ENCODE measurements at places on chromosomes 2 and 18.

GRCh38 chr2:121427187-121427689 is 103.4 kb upstream of the RNU4ATAC start:
- no peak for DNase-seq

- no peak for DNase-seq
These were observed 1.3 kb upstream of the PPM1B start for GRCh38 chr2:44167311-44167907.

DNA sequence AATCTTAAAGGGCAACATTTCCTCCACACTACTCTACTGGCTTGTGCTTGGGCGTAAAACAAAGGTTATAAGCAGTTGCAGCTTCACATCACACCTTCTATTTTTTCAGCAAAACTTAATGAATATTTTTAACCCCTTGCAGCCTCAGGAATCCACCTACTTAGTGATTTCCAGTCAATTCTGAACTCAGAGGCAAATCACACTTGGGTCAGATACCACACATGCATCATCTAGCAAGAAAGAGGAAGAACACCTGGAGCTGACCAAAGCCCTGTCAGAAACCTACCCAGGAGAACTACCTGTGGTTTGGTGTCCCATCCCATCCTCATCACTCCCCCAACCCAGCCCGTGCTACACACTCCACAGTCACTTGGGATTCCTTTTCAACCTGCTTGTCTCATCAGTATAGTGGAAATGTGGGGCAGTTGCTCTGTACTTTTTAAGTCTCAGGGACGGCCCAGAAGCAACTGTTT is 25.5 kb downstream of the PIAS2 start:
- no peak for DNase-seq

GRCh38 chr2:74584088-74584645 is 29.6 kb downstream of the DOK1 start:
- DNase-seq: no peak

DNA sequence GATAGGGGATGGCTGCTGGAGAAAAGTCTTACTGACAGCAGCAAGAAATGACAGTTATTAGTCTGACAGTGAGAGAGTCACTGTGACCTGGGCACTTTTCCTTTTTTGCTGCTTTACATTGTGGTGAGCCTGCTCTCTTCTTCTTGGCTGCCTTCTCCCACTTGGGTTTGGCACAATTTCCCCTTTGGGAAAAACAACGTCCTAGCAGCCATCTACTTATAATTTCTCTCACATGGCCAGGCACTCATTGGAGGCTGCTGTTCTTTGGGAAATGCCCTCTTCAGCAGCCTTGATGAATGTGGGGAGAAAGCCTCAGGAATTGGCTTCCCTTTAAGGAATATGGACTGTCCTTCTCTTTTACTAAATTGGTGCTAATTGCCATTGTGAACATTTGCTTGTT is 60.4 kb upstream of the SLC1A4 start:
- no peak for DNase-seq

GRCh38 chr18:64717026-64717425 is 568.1 kb upstream of the LINC00305 start:
- no peak for DNase-seq

DNA sequence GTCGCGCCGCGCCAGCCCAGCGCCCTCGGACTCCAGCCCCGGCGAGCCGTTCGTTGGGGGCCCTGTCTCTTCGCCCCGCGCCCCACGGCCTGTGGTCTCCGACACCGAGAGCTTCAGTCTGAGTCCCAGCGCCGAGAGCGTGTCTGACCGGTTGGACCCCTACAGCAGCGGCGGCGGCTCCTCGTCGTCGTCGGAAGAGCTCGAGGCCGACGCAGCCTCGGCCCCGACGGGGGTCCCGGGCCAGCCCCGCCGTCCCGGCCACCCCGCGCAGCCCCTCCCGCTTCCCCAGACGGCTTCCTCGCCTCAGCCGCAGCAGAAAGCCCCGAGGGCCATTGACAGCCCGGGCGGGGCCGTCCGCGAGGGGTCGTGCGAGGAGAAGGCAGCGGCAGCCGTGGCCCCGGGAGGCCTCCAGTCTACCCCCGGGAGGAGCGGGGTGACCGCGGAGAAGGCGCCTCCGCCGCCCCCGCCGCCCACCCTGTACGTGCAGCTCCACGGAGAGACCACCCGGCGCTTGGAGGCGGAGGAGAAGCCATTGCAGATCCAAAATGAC is 1.4 kb downstream of the PHLPP1 start:
- peak; percentile 49 for DNase-seq

GRCh38 chr18:50839341-50839740 is 19.5 kb upstream of the MRO start:
- no peak for DNase-seq

DNA sequence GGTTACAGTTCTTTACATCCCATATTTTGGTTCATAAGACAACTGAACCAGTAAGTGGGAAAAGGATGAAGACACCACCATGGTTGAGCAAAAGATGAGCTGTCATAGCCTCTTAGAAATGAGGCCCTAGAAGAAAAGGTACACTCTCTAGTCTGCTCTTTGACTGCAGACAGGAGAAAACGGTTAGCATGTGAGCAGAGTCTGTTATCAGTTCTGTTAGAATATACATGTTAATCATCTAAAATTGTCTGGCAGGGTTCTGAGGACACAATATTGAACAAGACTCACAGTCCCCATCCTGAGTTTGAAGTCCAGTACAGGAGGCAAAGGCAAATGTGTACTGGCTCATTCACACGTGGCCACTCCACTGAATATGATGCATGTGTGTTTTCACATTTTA is 78.1 kb downstream of the MBOAT2 start:
- DNase-seq: no peak

GRCh38 chr18:36809590-36810381 is 19.0 kb downstream of the TPGS2 start:
- DNase-seq: peak; percentile 75

DNA sequence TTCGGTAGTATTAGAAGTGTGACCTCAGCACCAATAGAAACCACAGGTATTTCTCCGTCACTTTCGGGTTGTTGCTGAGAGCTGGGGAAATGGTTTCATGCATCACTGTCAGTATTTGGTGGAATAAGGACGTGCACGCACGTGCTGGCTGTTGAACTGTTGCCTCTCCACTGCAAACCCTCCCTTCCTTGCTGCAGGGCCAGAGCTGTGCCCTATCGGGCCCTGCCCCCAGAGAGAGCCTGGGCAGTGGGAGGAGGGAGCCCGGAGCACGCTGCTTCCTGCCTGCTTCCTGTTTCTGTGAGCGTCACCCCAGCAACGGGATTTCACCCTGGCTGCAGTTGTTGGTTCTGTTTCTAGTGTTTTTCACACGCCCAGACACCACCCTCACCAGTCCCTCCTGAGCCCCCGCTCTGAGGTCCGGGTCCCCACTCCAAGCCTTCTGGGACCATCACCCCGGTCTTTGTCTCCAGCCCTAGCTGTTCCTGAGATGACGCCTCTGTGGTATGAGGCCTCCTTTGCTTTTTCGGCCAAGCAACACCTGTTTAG is 47.4 kb downstream of the LRRFIP1 start:
- peak; percentile 97 for DNase-seq

DNA sequence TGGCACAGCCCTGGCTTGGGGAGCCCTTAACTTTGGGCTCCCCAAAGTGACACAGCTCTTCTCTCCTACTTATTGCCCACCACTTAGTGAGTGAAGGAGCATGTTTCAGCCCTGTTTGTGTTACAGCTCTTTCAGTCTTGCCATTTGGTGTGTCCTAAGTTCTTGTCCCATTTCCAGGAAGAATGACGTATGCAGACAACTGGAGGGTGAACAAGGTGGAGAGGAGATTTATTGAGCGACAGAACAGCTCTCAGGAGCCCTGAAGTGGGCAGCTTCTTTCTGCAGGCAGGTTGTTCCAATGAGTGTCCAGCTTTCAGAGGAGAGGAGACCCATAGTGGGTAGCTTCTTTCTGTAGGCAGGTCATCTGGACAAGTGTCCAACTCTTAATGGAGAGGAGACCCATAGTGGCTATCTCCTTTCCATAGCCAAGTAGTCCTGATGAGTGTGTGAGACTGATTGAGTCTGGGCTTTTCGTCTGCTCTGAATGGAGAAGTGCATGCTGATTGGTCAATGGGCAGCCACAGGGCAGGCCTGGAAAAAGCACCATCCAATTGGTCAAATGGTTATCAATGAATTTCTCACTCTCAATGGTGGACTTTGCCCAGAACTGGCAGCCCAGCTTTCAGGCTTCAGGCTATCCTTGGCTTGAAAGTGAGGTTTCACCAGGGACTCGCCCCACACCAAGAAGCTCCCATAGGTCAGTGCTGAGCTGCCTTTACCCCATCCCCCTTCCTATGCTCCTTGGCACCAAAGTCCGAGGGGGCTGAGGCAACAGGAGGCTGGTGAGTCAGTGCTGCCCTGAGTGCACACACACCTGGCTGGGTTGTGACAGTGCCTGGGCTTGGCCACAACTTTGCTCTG is 688.2 kb downstream of the NYAP2 start:
- DNase-seq: no peak

DNA sequence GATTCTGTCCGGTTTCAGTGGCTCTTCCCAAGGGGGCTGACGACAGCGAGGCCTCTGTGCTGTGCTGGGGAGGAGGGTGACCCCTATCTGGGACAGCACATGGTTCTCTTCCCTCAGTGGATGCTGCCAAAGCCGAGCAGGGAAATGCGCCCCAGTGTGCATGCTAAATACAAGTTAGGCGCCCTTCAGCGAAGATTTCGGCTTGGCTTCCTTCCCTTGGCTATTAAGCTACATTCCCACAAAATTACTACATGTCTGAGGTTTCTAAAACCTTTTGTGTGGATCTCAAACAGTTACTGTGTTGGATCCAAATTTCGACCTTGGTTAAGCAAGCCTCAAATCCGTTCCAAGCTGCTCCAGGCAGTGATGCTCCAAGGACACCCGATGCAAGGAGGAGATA is 440.3 kb downstream of the NRXN1 start:
- no peak for DNase-seq

- DNase-seq: no peak
These were observed 198.7 kb downstream of the CYP26B1 start for GRCh38 chr2:71948781-71949536.

Measured in CD4-positive, alpha-beta T cell treated with Interleukin-17A for 1 hour (primary cell).